ENCODE measurements at places on chromosomes 13 and 19. TPM values are rescaled to one million over a fixed set of nuclear protein-coding genes. Genes with fewer than 3 reads are reported as not detected.

The SIGLEC14 gene
- not detected for total RNA-seq

The ZNF100 gene
- 2.4 TPM for total RNA-seq

The DPF1 gene
- 6.6 TPM for total RNA-seq

The MAST1 gene
- 0.34 TPM for total RNA-seq

The ANGPTL8 gene
- not detected for total RNA-seq

The PDX1 gene
- not detected for total RNA-seq
